Ascending aorta (tissue), 2 donors: ENCODE measurements at places on chromosomes 16 and 17.

DNA sequence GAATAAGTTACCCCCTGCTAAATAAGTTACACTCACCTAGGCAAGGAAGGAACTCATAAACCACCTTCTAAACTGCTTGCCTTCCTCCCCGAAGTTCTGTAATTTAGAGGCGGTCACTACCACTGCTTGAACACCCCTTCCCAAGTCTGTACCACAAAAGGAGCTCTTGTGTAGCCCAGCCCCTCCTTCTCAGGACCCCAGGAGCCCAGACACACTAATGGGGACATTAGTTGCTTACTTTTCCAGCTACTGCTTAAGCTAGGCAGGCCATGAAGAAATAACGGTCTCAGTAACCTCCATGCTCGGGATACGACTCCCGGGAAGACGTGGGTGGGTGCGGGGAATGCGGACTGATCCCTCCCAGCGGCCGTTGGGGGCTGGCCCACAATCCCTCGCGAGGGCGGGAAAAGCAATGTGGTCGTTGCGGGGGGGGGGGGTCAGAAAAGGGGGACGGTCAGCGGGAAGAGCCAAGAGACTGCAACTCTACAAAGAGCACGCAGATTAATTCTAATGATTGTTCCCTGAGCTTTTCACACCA, at the start of gene TEX14:
Gene TEX14 (minus strand): TSS at position 345 of the 538 bp plus-strand sequence. CDS start 40,044 bp downstream, outside the sequence.
- H3K27me3 ChIP-seq = no peaks in the 10 kb centered on the region
- H3K27ac ChIP-seq = peak within 1 kb of the TSS; percentile 73
- no peaks in the 10 kb centered on the region for H3K36me3 ChIP-seq
- peaks cover 4% of the 10 kb centered on the region for H3K4me1 ChIP-seq
- no peak for DNase-seq

DNA sequence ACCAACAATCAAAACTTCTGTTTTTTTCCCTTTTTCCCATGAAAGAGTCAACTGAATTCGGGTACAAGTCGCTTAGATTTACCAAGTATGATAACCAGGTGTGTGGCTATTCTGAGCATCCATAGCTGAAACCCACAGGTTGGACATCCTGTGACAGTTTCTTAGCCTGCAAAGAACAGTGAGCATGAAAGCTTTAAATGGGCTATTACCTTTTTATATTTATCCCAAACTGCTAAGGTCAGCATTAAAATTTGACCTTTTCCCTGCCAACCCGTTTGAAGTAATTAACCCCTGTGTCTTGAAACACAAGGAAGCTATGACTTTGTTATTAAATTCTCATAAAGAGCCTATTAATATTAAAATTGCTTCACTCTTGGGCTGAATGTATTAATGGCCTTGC, 1065.0 kb upstream of the RBFOX1 start:
- no peak overlapping the region for H3K27ac ChIP-seq
- no peaks in the 10 kb centered on the region for H3K27me3 ChIP-seq
- no peak overlapping the region for H3K4me3 ChIP-seq
- no peaks in the 10 kb centered on the region for H3K36me3 ChIP-seq
- no peak for DNase-seq

DNA sequence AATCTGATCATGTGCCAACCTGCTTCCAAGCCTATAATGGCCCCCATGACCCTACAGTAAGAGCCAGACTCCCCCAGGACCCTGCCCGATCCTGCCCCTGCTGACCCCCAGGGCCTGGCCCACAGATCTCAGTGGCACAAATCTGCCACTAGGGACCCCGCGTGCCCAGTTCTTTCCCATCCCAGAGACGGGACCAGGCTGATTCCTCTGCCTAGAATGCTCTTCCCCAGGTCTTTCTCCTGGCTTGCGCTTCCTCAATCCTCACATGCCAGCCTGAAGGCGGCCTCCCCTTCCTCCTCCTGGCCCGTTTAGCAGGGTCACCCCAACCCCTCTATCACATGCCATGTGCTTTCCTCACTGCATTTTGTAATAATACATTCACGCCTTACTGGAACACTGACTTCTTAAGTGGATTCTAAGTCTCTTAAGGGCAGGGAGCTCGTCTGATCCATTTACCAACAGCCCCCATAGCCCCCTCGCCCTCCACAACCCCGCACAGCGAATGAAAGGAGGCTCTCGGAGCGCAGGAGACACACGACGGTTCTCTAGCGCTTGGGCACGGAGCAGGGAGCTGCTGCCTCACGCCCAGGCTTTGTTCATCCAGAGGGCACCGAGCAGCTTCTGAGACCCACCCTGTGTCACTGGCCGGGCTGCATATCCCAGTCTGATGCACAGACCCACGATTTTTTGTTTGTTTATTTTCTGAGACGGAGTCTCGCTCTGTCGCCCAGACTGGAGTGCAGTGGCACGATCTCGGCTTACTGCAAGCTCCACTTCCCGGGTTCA, 1.2 kb downstream of the TRIM65 start:
- H3K4me1 ChIP-seq = no peaks in the 10 kb centered on the region
- peaks cover 42% of the 10 kb centered on the region for H3K36me3 ChIP-seq
- peak overlapping the region; percentile 92 for H3K27ac ChIP-seq
- H3K4me3 ChIP-seq = peak overlapping the region; percentile 87
- no peaks in the 10 kb centered on the region for H3K27me3 ChIP-seq
- DNase-seq = no peak

DNA sequence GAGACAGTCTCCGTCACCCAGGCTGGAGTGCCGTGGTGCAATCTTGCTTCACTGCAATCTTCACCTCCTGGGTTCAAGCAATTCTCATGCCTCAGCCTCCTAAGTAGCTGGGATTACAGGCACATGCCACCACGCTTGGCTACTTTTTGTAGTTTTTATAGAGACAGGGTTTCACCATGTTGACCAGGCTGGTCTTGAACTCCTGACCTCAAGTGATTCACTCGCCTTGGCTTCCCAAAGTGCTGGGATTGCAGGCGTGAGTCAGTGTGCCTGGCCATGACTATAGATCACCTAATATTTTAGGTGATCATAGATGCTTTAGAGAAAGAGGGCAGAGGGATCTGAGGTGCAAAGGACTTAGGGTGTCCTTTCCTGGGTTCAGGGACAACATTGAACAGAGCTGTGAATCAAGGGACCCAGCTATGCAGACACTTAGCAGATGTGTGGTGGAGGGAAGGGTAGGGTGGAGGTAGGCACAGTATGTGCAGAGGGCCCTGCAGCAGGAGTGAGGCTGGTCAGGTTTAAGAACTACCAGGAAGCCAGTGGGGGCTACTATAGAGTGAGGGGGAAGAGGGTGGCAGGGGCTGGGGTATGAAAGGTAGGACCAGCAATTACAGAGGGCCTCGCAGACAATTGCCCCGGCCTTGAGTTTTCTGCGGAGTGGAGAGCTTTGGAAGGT, 116.5 kb downstream of the CMIP start:
- H3K4me1 ChIP-seq = no peaks in the 10 kb centered on the region
- no peaks in the 10 kb centered on the region for H3K36me3 ChIP-seq
- no peak overlapping the region for H3K27ac ChIP-seq
- DNase-seq = no peak

GRCh38 chr16:4273858-4274311, 1.1 kb upstream of the TFAP4 start:
- peaks cover 12% of the 10 kb centered on the region for H3K4me1 ChIP-seq
- H3K36me3 ChIP-seq = no peaks in the 10 kb centered on the region
- peak; percentile 78 for DNase-seq

DNA sequence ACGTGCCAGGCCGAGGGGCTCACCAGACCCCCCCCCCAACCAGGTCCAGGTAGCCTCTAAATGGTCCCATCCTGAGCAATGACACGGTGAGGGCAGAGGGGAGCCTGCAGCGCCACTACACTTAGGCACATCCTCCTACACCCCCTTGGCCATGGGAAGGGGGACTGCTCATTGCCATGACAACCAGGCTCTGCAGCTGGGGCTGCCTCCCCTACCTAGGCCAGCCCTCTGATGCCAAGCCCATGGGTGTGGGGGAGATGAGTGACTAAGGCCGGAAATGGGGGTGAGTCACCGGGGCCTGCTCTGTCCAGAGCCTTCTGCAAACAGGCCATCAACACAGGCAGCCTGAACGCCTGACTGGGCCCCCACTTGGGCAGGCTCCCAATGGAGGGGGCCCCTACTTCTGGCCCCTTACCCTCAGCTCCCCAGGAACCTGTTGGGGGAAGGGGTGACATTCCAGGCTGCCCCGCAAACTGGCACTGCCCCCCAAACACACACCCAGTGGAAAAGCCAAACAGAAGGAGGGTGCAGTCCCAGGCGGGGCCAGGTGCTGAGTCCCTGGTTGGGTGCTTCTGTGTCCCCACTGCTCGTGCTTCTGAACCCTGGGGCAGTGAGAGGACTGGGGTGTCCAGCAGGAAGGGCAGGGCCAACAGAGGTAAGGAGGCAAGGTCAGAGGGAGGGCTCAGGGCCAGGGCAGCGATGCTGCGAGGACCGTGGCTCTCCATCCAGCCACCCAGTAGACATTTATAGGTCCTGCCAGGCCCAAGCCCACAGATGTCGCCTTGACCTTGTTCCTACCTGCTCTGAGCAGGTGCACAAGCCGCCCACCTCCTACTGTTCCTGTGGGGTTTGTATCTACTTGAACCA, 8.2 kb downstream of the PLCD3 start:
- H3K36me3 ChIP-seq = peaks cover 20% of the 10 kb centered on the region
- H3K27ac ChIP-seq = peak overlapping the region; percentile 87
- no peaks in the 10 kb centered on the region for H3K27me3 ChIP-seq
- DNase-seq = peak; percentile 92

GRCh38 chr17:81552244-81553017, at the start of gene FAAP100:
Gene FAAP100 (minus strand): TSS chr17:81552353. CDS start chr17:81552330, 23 bp downstream.
- peak within 1 kb of the TSS; percentile 93 for H3K27ac ChIP-seq
- DNase-seq = peak; percentile 88
- peak within 1 kb of the TSS; percentile 83 for H3K4me3 ChIP-seq
- H3K27me3 ChIP-seq = no peaks in the 10 kb centered on the region
- peaks cover 35% of the 10 kb centered on the region for H3K36me3 ChIP-seq
- H3K4me1 ChIP-seq = peaks cover 34% of the 10 kb centered on the region

- no peaks in the 10 kb centered on the region for H3K36me3 ChIP-seq
- DNase-seq = no peak
- no peaks in the 10 kb centered on the region for H3K27me3 ChIP-seq
- H3K27ac ChIP-seq = no peak overlapping the region
Observed at GRCh38 chr16:68037841-68038597, 14.9 kb downstream of the DUS2 start.
